ENCODE measurements at places on chromosomes 5 and 9. TPM values are rescaled to one million over a fixed set of nuclear protein-coding genes. Genes with fewer than 3 reads are reported as not detected.

DNA sequence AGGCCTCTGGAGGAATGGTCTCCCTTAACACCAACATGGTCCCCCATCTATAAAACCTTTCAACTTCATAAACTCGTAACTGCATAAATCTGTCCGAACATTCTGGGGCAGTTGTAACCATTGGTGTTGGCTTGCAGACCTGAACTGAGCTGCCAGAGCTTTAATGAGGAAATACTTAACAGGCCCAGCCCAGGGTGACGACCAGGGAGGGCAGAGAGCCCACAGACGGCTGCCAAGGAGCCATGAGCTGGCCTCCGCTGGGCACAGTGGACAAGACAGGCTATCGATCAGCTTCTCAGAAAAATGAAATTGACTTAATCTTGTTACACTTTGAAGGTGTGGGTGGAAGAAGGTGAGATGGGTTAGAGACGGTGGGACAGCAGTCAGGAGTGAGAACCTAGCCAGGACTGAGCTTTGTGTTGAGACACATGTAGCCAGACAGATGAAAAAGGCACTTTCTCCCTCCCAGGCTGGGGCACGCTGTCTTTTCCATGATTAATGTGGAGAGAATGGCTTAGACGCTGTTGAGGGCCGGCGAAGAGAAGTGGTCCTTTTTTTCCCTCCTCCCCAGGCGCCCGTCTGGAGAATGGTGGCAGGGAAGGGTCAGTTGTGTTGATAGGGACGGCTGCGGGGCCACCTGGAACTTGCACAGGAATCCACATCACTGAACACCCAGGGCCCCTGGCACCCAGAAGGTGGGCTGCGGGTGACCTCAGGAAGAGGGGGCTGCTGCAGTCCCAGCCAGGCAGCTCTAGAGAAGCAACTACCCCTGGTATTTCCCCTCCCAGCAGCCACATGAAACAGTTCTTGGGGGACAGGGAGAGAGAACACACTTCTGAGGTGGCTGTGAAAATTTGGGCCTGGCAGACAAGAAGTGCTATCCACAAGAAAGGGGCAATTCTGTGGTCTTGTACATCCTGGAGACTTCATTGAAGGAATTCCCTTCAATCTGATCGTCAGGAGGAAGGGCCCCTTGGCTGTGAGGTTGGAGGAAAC lies 27.3 kb upstream of the TCOF1 start:
- no peak overlapping the region for H3K27ac ChIP-seq
- DNase-seq: no peak
- peaks cover 3% of the 10 kb centered on the region for H3K27me3 ChIP-seq
- no peak overlapping the region for H3K4me3 ChIP-seq

Gene GPRIN1
- total RNA-seq: 2.5 TPM

GRCh38 chr9:70561786-70562395 lies 147.4 kb upstream of the KLF9 start:
- no peaks in the 10 kb centered on the region for H3K36me3 ChIP-seq
- peak overlapping the region; percentile 90 for H3K27ac ChIP-seq
- no peaks in the 10 kb centered on the region for H3K27me3 ChIP-seq
- no peak overlapping the region for H3K4me3 ChIP-seq
- DNase-seq: peak; percentile 63

Gene TMEM171
- total RNA-seq: 3.3 TPM

GRCh38 chr5:174313615-174314014 lies 268.1 kb downstream of the NSG2 start:
- no peak overlapping the region for H3K4me3 ChIP-seq
- peaks cover 8% of the 10 kb centered on the region for H3K27me3 ChIP-seq
- no peak overlapping the region for H3K27ac ChIP-seq
- H3K4me1 ChIP-seq: peaks cover 2% of the 10 kb centered on the region

GRCh38 chr5:14849516-14850294 lies 21.9 kb downstream of the ANKH start:
- no peaks in the 10 kb centered on the region for H3K27me3 ChIP-seq
- H3K27ac ChIP-seq: no peak overlapping the region
- no peaks in the 10 kb centered on the region for H3K36me3 ChIP-seq
- no peak for DNase-seq
- H3K4me1 ChIP-seq: no peaks in the 10 kb centered on the region

DNA sequence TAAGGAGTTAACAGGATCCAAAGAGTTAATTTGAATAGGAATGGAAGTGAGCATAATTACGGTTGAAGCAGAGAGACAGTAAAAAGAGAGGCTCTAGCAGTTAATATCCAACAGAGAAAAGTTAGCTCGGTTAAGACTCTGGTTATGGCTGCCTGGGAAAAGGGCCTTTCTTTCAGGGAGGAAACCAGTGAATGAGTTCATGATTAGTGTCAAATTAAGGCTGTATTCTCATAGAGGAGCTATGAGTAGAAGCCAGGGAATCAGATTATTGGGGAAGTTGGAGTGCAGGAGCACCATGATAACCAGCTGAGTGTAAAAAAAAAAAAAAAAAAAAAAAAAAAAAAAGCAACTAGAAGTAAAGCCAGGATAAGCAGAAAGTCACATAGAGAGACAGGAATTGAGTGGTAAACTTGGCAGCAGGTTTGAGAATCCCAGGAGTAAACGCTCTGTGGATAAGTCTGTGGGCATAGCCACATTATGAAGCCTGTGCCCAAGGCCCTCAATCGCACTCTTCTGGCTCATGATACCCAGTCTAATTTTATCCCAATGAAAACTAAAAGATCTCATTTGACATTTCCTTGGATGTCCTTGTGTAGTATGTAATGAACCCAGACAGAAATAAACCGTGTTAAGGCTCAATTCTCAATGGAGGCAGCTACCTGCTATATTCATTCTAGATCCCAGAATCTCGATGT lies 372.6 kb upstream of the MPDZ start:
- no peaks in the 10 kb centered on the region for H3K4me1 ChIP-seq
- no peak overlapping the region for H3K4me3 ChIP-seq
- no peaks in the 10 kb centered on the region for H3K36me3 ChIP-seq
- no peak overlapping the region for H3K27ac ChIP-seq

Gene IARS1
- 414 TPM for total RNA-seq

Gene ZBED3
- total RNA-seq: 0.28 TPM

- DNase-seq: no peak
- peak overlapping the region; percentile 59 for H3K4me3 ChIP-seq
- no peaks in the 10 kb centered on the region for H3K27me3 ChIP-seq
- peaks cover 40% of the 10 kb centered on the region for H3K4me1 ChIP-seq
- H3K27ac ChIP-seq: peak overlapping the region; percentile 56
- peaks cover 27% of the 10 kb centered on the region for H3K36me3 ChIP-seq
Observed at GRCh38 chr5:150656191-150657132, 4.6 kb upstream of the MYOZ3 start.

Gene ZNF454
- total RNA-seq: under 0.01 TPM

DNA sequence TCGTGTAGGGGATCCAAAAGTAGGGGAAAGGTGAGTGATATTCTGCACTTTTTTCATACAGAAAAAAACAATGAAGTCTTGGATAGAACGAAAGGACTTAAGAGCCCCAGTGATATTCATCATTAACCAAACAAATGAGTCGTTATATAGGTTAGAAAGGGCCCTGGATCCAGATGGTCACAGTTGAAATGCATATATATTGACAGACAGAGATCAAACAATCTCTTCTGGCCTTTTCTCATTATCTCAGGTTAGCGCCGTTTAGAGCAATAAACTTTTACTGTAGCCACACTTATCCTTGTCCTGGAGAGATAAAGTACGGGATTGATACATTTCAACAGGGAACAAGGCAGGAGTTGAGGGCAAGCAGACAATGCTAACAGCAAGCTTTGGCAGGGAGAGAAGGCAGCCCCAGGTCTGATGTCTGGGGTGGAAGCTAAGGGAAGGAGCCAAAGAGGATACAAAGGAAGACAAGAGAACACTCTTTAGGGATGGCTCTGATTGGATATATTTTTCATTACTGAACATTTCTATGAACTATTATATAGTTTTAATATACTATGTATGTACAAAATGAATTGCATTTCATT lies 77.0 kb downstream of the LIFR start:
- DNase-seq: peak; percentile 28
- H3K4me3 ChIP-seq: no peak overlapping the region
- no peak overlapping the region for H3K27ac ChIP-seq
- no peaks in the 10 kb centered on the region for H3K27me3 ChIP-seq

- H3K4me3 ChIP-seq: no peak overlapping the region
- H3K27ac ChIP-seq: no peak overlapping the region
- no peaks in the 10 kb centered on the region for H3K27me3 ChIP-seq
- H3K4me1 ChIP-seq: peaks cover 10% of the 10 kb centered on the region
- DNase-seq: no peak
Observed at GRCh38 chr9:89465001-89465451, 32.9 kb downstream of the SEMA4D start.

Gene GNA14
- under 0.01 TPM for total RNA-seq

- no peak overlapping the region for H3K27ac ChIP-seq
- no peaks in the 10 kb centered on the region for H3K27me3 ChIP-seq
- no peaks in the 10 kb centered on the region for H3K36me3 ChIP-seq
- H3K4me3 ChIP-seq: no peak overlapping the region
- no peak for DNase-seq
- H3K4me1 ChIP-seq: no peaks in the 10 kb centered on the region
Observed at GRCh38 chr5:86155796-86156195, 461.9 kb upstream of the COX7C start.

DNA sequence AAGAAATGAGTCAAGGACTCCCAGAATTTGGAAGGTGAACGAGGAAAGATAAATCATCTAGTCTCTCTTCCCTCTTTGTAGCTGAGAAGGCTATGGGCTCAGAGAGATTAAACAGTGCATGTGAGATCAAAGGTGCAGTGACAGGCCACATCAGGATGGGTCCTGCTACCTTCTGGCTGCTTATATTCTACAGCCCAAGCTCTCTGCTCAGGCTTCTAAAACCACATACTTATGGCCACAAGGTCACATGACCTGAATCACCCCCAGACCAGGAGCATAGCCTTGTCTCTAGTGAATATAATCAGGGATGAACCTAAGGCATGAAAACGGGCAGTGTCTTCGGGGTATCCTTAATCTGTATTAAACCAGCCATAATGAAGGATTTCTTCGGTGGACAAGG lies 158.9 kb downstream of the SEMA5A start:
- no peak for DNase-seq
- H3K4me1 ChIP-seq: no peaks in the 10 kb centered on the region
- no peaks in the 10 kb centered on the region for H3K36me3 ChIP-seq
- no peak overlapping the region for H3K4me3 ChIP-seq
- no peaks in the 10 kb centered on the region for H3K27me3 ChIP-seq
- H3K27ac ChIP-seq: no peak overlapping the region

Gene SLC6A19
- not detected for total RNA-seq

Gene MLANA
- not detected for total RNA-seq

Gene CARD6
- 4.2 TPM for total RNA-seq

Gene NME5
- total RNA-seq: under 0.01 TPM

DNA sequence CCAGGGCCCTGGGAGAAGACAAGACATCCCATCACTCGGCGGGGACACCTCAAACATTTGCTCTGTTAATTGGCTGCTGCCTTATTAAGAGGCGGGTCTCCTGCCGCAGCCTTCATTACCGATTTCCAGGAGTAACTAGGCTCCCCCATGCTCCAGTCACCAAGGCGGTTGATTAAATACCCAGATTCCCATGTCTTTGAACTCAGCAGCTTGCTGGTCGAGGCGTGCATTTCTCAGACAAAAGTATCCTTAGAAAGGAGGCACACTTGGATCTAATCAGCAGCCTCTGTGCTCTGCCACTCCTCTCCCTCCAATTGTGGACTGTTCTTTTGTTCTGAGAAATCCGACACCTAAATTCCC lies 228.8 kb downstream of the FSTL4 start:
- DNase-seq: no peak
- no peak overlapping the region for H3K27ac ChIP-seq
- no peak overlapping the region for H3K4me3 ChIP-seq
- H3K36me3 ChIP-seq: no peaks in the 10 kb centered on the region

DNA sequence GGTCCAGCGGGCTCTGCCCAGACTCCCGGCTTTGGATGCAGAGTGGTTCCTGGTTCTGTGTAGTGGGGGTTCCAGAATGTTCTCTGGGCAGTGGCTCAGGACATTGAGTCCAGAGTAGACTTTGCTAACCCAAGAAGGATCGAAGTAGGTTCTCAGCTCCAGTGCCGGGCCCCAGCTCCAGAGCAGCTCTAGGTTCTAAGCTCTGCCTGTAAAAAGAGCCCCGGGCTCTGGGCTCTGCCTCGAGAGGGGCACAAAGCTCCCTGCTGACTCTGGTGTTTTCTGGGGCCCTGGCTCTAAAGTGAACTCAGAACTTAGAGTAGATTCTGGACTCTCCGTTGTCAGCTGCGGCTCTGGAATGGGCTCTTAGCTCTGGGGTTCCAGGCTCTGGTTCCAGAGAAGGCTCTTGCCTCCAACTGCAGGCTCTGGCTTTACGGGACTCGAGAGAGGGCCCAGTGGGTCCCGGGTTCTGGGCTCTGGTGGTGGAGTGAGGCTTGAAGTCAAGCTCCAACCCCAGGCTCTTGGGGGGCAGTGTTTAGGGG lies 414 bp downstream of the WDR38 start:
- no peak overlapping the region for H3K27ac ChIP-seq
- H3K4me1 ChIP-seq: no peaks in the 10 kb centered on the region
- peaks cover 24% of the 10 kb centered on the region for H3K36me3 ChIP-seq
- DNase-seq: no peak

Gene RPS14
- 7,310 TPM for total RNA-seq

DNA sequence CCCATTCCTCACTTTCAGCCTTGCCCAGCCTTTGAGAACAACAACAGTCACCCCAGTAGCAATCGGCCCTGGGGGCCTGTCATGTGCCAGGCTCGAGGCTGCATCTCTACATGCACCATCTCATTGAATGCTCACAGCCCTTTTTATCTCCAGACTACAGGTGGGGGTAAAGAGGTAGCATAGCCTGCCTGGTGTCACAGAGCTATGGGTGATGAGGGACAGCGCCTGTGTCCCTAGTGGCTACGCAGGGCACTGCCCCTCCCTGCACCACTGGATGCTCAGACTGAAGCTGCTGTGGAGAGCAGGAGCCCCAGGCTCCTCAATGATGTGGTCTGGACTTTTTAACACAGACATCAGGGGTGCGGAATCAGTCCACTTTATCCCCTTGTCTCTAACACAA lies 2.8 kb downstream of the CAMK2A start:
- H3K4me3 ChIP-seq: no peak overlapping the region
- no peaks in the 10 kb centered on the region for H3K27me3 ChIP-seq
- peaks cover 2% of the 10 kb centered on the region for H3K4me1 ChIP-seq
- no peaks in the 10 kb centered on the region for H3K36me3 ChIP-seq
- no peak for DNase-seq

Gene SPOCK1
- total RNA-seq: 5.0 TPM

Gene TRPM6
- under 0.01 TPM for total RNA-seq

Gene POC5
- 13.1 TPM for total RNA-seq

GRCh38 chr5:110086658-110087388 lies 397.1 kb downstream of the MAN2A1 start:
- H3K27ac ChIP-seq: no peak overlapping the region
- peak; percentile 29 for DNase-seq
- H3K4me3 ChIP-seq: no peak overlapping the region
- H3K4me1 ChIP-seq: no peaks in the 10 kb centered on the region
- no peaks in the 10 kb centered on the region for H3K36me3 ChIP-seq

DNA sequence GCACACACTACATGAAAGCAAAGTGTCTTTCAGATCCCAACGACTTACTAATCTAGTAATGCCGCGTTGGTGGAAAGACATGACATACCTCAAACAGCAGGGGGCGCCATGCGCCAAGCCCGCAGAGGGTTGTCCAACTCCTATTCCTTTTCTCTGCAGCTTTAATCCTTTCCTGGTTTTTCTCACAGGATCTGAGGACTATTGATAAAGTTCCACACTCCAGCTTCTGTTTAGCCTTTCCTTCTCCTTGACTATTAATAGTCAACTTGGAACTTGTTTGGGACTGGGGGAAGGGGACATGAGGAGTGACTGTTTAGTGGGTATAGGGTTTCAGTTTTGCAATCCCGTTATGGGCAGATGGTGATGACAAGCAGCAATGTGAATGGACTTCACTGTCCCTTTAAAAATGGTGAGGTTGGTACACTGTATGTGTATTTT lies 62.9 kb downstream of the OTULIN start:
- peak; percentile 81 for DNase-seq
- H3K4me3 ChIP-seq: no peak overlapping the region
- peaks cover 10% of the 10 kb centered on the region for H3K4me1 ChIP-seq

All from IMR-90 (cell line).